ENCODE measurements at places on chromosomes 1 and 21.

GRCh38 chr1:21126324-21126723 lies 50.4 kb downstream of the EIF4G3 start:
- DNase-seq = no peak

GRCh38 chr1:236997882-236998281 lies 6.4 kb downstream of the MT1HL1 start:
- peak; percentile 62 for DNase-seq

GRCh38 chr1:40676501-40676900 lies 11.0 kb upstream of the RIMS3 start:
- no peak for DNase-seq

- DNase-seq = no peak
Observed at GRCh38 chr21:41326414-41327080, 9.9 kb downstream of the FAM3B start.

DNA sequence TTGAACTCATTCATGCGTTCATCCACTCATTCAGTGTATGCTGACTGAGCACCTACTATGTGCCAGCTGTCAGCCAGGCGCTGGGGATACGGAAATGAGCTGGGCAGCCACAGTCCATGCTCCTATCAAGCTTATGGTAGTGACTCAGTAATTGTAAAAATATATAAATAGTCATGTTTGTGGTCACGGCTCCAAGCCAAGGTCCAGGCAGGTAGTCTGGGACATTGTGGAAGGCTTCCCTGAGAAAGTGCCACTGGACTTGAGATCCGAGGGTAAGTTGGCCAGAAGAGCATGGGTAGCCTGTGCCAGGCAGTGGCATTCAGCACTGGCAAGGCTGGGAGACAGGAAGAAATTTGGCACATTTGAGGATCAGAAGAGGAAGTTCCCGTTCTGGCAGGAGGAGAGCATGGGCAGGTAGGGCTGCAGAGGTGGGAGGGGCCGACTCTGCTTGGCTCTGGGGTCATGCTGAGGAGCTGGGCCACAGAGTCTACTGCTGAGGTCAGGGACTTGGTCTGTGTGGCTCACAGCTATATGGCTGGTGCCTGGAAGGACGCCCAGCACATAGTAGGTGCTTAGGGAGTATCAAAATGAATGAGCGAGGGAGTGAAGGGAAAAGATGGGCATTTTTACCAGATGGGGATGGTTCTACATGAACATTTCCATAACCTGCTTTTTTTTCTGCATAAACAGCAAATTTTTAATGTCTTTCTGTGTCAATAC lies 6.9 kb downstream of the PTPRF start:
- no peak for DNase-seq

- no peak for DNase-seq
Observed at GRCh38 chr1:30751830-30752650, 5.5 kb downstream of the LAPTM5 start.

DNA sequence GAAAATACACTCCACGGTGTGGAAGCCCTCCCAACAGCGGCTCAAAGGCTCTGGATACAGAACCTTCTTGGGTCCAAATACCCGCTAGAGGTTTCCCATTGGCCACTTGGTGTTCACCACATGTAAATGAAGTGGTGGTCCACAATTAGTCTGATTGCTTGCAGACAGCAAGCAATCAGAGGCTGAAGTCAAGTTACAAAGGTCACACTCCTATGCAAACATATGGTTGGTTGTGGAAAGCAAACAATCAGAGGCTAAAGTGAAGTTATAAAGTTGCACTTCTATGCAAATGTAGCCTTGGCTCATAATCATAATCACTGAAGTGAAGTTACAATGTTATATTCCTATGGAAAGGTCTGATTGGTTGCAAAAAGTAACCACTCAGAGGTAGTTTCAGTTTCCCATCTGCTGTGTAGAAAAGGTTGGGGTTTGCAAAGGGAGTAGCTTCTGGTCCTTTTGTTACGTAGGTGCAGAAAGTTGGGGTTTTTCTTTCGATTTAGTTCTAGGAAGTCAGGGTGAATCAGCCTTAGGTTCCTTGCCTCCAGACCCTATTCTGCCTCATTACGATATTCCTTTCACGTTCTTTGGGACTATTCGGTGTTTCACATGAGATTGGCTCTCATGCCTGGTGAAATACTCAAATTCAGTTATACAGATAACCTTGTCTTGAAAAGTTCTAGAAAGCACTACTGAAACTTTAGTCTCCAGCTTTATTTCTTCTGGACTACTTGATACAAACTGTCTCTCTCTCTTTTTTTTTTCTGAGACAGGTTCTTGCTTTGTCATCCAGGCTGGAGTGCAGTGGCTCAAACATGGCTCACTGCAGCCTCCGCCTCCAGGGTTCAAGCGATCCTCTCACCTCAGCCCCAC lies 36.7 kb upstream of the MTF2 start:
- no peak for DNase-seq

GRCh38 chr21:24339406-24339805 lies 1267.9 kb downstream of the MRPL39 start:
- no peak for DNase-seq

GRCh38 chr1:12232221-12232620 lies 2.4 kb downstream of the VPS13D start:
- DNase-seq = no peak

GRCh38 chr1:155052439-155053395 lies 1.6 kb downstream of the ADAM15 start:
- DNase-seq = peak; percentile 67

DNA sequence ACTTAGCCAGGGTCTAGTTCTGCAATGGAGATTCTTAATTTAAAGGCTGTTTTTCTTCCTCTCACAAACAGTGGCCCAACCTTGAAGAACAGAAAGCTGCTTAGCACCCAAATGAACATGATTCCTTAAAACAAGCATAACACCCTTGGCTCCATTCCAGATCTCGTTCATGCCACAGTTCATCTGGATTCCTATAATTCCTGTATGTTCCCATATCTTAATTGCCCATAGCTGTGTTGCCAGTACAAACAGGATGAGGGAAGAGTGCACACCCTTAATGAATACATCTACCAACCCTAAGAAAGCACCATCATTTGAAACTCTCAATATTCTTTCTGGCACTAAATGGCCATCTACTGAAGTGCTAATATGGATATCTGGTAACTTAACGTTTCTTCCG lies 45.5 kb downstream of the TGFB2 start:
- no peak for DNase-seq

DNA sequence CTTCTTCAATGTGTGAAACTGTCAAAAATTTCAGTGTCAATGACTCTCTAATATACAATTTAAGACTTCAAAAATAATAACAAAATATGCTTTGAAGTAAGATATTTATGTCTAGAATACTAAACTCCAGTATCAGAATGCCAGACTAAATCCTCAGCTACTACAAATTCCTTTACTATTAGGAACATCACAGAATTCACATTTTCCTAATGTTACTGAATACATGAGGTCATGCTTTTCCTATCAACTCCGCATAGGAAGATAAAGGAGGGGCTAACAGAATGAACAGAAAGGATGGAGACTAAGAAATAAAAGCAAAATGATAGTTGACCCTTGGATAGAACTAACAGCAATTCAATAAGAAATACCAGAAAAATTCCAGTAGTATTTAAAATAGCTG lies 292.7 kb downstream of the SDCCAG8 start:
- DNase-seq = no peak

GRCh38 chr1:147600119-147601111 lies 59.1 kb downstream of the BCL9 start:
- DNase-seq = peak; percentile 24

DNA sequence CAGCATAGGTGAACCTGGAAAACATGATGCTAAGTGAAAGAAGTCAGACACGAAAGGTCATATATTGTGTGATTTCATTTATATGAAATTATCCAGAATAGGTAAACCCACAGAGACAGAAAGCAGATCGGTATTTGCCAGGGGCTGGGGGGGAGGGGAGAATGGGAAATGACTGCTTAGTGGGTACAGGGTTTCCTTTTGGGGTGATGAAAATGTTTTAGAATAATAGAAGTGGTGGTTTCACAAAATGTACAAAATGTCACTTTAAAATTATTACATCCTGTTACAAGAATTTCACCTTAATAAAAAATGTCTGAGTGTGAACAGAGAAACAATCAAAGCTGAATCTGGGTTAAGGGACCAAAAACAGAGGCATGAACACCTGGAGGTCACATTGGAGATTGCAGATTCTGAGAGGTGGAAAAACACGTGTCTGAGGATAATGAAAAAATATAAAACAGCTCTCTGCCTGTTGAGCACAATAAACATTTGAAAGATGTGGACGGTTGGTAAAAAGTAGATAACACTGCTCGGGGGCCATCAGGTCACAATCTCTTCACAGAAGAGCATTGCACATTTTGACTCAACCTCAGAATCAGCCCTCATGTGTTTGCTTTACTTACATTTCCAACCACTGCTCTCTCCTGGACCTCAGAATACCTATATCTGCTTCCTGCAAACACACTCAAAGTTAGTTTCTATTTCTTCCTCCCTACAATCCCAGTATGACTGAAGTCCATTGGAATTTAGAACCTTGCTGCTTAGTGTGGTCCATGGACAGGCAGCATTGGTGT lies 3.2 kb downstream of the SLAMF6 start:
- no peak for DNase-seq

- DNase-seq = no peak
Observed at GRCh38 chr21:26425576-26425975, 147.5 kb downstream of the CYYR1 start.

DNA sequence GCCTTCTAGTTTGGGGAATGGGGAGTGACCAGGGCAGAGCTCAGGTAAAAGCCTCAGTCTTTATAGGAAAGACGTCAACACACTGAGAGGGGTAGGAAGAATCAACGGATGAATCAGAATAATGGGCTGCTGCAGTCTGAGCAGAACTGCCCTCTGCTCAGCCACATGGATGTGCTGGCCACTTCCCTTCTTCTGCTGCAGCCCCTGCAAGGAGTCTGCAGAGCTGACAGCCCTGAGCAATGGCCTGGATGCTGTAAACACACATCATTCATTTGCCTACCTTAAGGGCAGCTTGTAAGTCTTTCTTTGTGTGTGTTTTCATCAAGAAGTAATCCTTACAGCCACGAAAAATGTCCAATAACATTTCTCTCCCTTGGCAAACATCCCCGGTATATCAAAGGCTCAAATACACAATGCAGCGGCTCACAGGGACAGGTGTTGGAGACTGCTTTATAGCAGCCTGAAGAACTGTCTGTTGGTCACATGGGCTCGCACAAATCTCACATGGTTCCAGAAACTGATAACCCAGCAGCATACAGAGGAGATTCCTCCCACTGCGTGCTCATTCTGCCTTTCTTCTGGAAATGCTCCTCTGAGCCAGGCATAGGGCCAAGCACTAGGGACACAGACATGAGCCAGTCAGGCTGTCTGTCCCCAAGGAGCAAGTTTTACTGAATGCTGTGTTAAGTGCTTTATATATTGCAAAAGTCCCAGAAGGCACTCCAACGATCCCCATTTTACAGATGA lies 110.1 kb downstream of the HMGB4 start:
- no peak for DNase-seq

- DNase-seq = no peak
Observed at GRCh38 chr21:33608559-33608958, 20.1 kb upstream of the DONSON start.

DNA sequence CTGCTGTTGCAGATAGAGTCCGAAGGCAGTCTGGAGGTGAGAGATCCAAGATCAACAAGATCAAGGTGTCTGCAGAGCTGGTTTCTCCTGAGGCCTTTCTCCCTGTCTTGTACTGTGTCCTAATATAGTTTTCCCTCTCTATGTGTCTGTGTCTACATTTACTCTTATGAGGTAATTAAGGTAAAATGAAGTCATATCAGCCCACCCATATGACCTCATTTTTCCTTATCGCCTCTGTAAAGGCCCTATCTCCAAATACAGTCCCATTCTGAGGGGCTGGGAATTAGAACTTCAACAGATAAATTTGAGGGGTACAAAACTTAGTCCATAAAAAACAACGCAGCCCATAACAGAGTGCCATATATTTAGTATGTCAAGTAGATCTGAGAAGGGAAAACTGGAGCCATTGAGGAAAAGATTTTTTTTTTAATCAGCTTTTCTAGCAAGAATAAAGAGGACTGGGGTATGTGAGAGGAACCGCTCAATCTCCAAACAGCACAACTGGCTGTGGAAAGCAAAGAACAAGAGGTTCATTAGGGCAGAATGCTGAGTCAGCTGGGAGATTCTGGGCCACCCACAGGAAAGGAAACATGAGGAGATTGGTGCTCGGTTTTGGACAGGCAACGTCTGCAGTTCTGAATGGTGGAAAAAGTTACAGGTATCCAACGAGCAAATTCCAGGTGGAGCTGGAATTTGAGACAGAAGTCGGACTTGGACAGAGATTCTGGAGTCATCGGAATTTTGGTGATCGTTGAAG lies 65.7 kb downstream of the MAP3K21 start:
- no peak for DNase-seq

DNA sequence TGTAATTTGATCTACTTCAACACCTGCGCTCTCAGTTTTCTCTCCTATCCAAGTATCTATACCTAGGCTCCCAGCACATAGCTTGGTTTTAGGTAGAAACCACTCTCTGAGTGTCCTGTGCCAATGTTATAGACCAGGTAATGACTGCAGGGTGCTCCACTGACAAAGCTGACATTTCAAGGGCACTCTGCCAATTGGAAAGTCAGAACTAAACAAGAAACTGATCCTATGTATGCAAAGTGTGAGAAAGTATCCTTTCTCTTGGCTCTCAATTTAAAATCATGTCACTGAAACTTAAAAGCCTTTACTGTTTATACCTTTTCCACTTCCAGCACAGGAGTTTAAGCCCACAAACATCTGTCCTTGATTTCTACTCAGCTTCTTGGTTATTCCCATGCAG lies 45.0 kb upstream of the AIM2 start:
- peak; percentile 4 for DNase-seq

DNA sequence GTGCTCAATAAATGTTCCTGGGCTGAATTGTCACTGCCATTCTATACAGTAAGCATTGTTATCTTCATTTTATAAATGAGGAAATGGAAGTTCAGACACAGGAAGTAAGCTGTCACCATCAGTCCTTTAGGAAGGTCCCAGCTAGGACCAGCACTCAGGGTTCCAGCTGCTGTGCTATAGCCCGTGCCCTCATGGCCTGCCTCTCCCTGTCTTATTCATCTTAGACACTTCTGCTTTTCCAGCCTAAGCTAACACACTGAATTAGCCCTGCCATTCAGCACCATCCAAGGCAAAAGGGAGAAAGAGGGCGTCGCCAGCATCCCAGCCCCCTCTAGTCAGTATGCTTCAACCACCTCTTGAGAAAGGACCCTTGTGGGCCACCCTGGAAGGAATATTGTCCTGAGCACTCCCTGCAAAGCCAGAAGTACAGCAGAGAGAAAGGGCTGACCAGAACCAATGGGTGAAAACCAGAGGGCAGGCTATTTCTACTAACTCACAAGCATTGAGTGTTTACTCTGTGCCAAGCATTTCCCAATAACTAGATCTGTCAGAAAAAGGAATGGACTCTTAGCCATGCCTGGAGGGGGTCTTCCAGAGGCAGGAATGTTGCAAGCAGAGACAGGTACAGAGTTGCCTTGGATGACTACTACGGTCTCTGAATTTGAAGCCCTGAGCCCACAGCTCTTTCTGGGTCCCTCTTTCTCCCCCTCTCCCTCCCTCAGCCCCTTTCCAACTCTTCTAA lies 77.9 kb upstream of the NFIA start:
- DNase-seq = no peak
